ENCODE measurements at places on chromosomes 5 and 9.
A peak's percentile ranks its signal among the peaks of the same experiment; 100 is the strongest.

DNA sequence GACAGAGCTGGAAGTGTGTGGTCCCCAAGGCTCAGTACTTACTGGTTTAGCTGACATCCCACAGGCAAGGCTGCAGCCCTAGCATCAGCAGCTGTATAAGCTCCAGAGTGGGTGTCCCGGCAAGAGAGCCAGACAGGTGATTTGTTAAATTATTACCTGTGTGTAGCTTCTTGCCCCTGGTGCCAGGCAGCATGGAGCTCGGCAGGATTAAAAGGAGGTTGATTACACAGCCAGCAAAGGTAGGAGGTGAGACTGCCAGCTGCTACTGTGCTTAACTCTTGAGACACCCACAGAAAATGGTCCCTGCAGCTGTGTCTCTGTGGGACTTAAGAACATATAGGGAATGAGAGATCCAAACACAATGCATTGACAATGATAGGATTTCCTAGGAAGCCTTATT, 54.2 kb downstream of the ARHGAP26 start:
- DNase-seq, result no peak

- DNase-seq, result no peak
These were observed 65.2 kb upstream of the ASS1 start for GRCh38 chr9:130379649-130379970.

- peak; percentile 81 for DNase-seq
These were observed 937 bp upstream of the SLC26A2 start for GRCh38 chr5:149959406-149960236.

- DNase-seq, result no peak
These were observed 249.0 kb upstream of the ZNF608 start for GRCh38 chr5:124995421-124995820.
